ENCODE measurements at places on chromosomes 4 and X.

DNA sequence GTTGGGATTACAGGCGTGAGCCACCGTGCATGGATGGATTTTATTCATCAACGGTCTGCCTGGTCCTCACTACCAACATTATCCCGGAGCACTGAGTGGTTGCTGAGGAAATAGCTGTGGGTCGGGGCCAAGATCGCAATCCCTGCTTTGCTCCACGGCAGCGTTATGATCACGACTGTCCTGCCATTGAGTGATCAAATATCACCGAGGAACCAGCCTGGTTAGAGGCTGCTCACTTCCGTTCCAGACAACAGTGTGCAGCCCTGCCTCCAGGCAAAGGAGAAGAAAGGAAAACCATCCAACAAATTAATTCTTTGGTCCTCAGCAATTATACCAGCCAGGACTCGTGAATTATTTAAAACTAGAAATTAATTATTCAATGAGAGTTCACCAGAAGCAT is 70.6 kb upstream of the TBL1X start:
- no peak for DNase-seq

- DNase-seq = no peak
These were observed 199.9 kb downstream of the ENOX2 start for GRCh38 chrX:130702867-130703707.

- no peak for DNase-seq
These were observed 22.3 kb upstream of the NAT8L start for GRCh38 chr4:2036866-2037265.

DNA sequence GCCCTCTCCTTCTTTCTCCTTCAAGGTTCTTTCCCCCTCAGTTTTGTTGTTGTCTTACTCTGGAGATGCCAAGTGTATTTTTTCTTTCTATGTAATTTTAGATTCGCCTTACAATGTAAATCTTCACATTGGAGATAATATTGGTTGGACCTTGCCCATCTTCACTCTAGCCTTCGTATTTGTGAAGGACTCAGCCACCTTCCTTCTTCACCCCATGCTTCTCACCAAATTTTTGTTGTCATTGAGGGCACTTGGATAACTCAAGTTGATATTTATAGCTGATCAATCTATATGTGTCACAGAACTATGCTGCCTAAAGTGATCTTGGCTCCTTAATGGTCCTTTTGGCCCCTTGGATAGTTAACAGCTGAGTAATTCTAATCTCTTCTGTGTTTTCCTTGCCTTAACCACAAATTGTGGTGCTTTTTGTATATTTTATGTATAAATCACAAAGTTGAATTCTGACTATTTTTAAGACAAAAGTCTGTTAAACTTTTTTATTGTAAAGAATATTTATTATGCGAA is 6.5 kb downstream of the SPRY1 start:
- DNase-seq = no peak

- no peak for DNase-seq
These were observed 960 bp downstream of the TRPC3 start for GRCh38 chr4:121950680-121951520.

DNA sequence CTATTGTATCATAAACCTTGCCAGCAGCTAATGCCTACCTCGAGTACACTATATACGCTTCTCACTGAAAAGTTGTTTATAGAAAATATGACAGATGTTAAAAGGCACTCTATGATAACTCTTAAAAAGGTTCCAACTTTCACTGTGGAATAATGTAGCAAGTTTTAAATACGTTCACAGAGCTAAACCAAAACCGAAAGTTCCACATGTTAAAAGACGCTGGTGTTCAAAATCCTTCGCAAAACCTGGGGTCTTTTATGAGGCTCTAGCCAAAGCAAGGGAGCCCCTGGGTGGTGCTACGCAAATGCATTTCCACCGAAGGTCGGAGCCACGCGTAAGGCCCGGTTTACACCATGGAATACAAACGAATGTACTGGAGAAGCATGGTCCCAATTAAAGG is 103.7 kb upstream of the TENM3 start:
- DNase-seq = no peak

DNA sequence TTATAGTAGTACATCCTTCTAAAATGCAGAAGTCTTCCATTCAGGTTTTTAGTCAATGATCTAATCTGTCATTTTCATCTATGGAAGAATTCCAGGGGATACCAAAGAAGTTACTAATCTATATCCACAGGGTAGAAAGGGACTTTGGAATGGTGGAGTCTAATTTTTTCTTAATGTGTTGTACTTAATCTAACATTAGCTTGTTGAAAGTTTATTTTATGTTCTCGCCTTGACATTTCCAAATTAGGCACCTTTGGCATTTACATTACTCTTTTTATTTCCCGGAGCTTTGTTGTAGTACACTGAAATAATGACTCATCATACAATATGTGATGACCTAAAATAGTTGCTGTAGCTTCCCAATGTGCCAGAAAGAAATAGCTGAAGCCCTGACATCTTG is 91.5 kb downstream of the HTR2C start:
- no peak for DNase-seq

DNA sequence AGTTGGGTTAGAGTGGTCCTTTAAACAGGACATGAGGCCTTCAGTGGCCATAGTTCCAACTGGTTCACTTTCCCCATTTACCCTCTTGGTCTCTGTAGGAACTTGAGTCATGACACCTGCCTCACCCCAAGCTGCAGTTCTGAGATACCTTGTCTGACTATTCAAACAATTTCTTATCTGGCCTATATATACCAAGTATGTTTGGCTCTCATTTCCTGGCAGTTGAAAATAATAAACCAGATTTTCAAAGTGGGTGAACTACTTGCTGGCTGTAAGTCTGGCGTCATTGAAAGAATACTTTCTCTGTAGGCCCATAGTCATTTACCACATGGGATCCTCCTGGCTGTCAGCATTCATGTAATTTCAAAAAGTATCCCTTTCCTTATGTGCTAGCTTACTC is 228.8 kb downstream of the SHROOM3 start:
- no peak for DNase-seq

- no peak for DNase-seq
These were observed 623.9 kb downstream of the BCOR start for GRCh38 chrX:39473812-39474211.

GRCh38 chr4:88993246-88993645 is 63.7 kb downstream of the FAM13A start:
- DNase-seq = no peak

GRCh38 chrX:17104433-17104832 is 158.0 kb downstream of the REPS2 start:
- DNase-seq = no peak

- DNase-seq = no peak
These were observed 51.8 kb downstream of the CHRDL1 start for GRCh38 chrX:110743679-110744340.

GRCh38 chrX:67732864-67733263 is 189.0 kb downstream of the AR start:
- no peak for DNase-seq

DNA sequence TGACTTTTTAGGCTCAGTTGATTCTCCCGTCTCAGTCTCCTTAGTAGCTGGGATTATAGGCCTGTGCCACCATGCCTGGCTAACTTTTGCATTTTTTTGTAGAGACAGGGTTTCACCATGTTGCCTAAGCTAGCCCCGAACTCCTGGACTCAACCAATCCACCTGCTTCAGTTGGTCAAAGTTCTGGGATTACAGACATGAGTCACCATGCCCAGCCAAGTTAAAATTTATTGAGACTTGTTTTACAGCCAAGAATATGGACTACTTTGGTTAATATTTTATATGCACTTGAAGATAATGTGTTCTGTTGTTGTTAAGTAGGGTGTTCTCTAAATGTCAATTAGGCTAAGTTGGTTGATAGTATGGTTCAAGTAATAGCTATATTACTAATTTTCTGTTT is 58.7 kb downstream of the CYTL1 start:
- DNase-seq = no peak

- no peak for DNase-seq
These were observed 43.5 kb upstream of the ZNF518B start for GRCh38 chr4:10500776-10501175.

DNA sequence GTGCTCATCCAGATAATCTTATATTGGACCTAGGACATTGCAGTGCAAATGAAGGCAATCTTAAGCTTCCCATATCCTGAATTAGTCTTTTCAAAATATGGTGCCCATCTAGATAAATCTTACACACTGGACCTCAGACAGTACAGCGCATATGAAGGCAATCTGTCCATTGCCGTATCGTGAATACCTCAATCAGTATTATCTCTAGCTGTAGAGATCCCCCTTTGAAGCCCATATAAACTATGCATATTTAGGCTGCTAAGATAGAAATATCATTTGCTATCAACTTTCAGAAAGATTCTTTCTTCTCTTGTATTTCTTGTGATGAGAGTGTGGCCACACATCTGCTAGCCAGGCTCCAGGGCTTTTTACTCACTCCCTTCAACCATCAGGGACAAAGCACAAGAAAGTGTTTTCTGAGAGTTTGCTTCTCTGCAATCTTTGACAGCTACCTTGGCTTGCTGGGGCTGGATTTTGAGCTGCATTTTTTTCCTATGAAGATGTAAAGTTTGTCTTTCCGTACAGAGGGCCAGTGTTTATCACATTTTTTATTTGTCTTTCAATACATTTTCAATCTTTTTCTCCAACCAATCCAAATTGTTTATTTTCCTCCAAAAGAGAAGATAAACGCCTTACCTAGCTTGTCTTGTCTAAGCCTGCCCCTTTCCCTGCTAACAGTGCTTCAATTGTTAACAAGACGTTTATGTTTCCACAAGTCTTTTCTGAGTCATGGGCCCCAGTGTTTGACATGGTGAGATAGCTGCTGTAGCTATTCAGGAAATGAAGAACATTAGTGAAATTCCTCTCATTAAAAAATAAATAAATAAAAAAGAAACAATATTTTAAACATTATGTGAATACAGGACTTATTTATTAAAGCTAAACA is 57.6 kb upstream of the FAT1 start:
- DNase-seq = no peak

DNA sequence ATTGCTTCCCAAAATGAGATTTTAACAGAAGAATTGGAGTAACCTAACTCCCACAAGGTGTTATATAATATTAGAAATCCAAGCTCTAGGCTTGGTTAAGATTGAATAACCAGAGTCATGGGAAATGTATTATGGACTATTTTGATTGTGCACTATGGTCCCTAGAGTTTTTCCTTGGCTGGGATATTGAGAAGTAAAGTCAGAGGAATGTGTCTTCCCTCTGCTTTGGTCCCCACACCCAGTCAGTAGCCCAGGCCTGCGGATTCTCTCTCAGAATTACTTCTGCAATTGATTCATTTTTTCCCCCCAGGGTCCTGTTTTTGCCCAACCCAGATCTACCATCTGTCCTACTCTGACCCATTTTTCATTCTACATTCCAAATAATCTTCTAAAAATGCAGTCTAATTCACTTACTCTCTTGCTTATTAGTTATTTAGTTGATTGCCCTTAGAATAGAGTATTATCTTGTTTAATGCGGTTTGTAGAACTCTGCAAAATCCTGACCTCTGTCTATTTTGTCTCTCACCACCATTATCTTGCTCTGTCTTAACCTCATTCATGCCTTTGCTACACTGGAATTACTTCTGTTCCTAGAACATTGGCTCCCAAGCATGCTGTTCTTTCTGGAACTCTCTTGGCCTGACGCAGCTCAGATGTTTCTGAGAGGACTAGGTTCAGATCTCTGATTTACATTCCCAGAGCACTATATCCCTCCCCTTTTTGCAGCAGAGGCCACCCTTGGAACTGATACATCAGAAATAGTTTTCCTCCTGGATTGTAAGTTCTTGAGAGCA is 23.6 kb downstream of the GUCY1A1 start:
- no peak for DNase-seq

DNA sequence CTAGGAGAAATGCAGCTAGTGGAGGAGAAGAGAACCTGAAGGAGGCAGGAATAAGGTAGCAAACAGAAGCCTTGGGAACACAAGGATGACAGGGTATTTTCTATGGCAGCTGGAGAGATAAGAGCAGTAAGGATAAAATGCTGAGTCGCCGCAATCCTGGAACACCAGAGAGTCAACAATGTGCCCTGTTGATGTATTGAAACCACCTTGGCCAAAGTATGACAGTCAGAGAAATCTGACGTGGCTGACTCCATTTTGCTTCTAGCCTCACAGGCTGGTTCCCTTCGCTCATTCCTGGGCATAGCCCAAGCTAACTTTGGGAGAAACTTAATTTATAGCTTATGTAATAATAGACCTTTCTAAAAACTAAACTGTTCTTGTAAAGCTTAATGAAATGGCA is 56.6 kb upstream of the C4orf54 start:
- DNase-seq = no peak

DNA sequence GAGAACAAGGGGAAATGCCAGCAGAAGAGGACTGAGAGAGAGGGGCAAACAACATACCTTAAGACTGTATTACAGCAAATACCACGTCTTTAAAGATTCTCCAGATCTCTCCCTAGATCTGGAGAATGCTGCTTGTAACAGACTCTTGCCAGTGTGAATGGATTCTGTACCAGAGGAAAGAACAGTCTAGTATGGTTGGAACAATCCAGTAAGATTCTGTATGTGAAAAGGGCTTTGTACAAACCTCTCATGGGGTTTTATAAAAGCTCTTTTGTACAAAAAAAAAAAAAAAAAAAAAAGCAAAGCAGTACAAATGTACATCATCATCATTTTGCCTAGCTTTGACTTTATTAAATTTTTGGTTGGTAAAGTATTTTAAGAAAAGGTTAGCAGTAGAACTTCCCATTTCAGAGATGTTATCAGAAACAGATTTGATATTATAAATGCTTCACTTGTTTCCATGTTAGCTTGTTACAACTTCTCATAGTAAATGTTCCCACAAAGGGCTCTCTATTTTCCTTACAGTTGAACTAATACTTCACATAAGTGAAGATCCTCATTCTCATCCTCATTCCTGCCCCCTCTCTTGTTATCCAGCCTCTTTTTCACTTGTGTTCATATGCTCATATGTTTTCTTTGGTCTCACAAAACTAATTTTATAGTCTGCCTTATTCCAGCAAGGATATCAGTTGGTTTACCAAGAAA is 144.2 kb downstream of the EDA start:
- no peak for DNase-seq

- DNase-seq = no peak
These were observed 551.8 kb upstream of the GRID2 start for GRCh38 chr4:91751961-91752360.

GRCh38 chrX:149365061-149365460 is 140.0 kb downstream of the IDS start:
- no peak for DNase-seq

DNA sequence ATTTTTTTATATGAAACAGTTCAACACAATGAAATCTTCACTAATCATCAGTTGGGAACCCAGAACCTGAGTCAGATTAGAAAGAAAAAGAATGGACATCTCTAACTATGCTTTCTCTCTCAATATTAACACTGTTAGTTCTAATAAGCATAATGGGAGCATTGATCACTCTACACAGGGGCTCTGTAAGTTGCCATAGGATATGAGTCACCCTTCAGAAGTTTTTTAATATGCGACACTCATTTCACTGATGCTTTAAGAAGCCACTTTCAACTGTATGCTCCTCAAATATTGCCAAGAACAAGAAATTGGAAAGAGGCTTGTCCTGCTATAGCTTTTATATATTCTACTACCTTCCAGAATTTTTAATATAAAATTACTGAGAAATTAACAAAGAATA is 187.0 kb downstream of the AASDH start:
- DNase-seq = no peak

DNA sequence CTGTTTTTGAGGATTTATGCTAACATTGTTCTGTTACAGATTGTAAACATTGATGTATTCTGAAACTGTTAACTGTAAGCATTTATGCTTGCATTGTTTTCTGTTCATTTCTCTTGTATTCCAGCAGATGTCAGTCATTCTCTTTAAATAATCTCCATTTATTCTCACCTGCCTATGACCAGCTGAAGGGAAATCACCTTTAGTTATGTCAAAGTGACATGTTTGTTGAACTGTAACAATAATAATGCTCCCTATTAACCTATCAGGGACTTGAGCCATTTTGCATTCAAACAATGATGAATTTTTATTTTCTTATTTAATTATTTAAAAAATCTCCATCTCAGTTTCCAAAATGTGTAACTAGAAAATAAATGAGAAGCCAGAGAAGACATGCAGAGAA is 58.0 kb downstream of the SPCS3 start:
- no peak for DNase-seq
